ENCODE measurements at places on chromosomes 16 and 17.
A peak's percentile ranks its signal among the peaks of the same experiment; 100 is the strongest.

- no peak for DNase-seq
Observed at GRCh38 chr17:74295625-74296547, 21.9 kb downstream of the DNAI2 start.

GRCh38 chr17:38578229-38579082 lies 27.3 kb downstream of the SRCIN1 start:
- no peak for DNase-seq

DNA sequence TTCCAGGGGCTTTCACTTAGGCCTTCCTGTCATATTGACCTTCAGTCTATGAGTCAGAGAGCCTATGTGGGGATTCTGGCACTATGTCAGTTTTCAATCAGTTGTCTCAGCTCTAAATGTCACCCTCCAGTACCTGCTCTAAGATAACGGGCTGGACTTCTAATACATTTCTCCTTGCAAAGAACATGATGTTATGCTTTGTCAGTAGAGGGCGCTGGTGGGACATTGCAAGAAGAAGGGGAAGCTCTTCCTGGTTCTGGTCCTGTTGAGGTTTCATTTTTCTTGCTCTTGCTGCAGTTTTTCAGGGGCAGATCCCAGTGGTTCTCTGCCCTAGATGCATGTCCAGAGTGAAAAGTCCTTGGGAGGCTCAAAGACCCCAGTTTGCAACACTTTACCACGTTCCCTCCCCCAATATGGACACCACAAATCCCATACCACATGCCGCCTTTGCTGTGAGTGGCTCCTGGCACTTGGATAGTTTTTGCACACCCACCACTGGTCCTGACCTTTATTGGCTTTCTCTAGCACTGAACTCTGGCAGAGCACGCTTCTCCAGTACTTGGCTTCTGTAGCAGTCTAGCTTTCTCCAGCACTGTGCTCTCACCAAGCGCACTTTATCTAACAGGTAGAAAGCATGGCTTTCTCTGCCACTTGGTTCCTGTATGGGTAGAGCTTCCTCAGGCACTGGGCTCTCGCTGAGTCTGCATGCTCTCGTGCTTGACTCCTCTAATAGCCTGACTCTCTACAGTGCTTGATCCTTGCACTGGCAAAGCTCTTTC lies 49.0 kb downstream of the BCL7C start:
- DNase-seq = peak; percentile 85

GRCh38 chr16:83494459-83494858 lies 313.3 kb upstream of the HSBP1 start:
- DNase-seq = no peak

GRCh38 chr17:72430611-72431432 lies 310.0 kb downstream of the SOX9 start:
- DNase-seq = no peak

- no peak for DNase-seq
Observed at GRCh38 chr17:13640551-13640950, 38.8 kb upstream of the HS3ST3A1 start.

DNA sequence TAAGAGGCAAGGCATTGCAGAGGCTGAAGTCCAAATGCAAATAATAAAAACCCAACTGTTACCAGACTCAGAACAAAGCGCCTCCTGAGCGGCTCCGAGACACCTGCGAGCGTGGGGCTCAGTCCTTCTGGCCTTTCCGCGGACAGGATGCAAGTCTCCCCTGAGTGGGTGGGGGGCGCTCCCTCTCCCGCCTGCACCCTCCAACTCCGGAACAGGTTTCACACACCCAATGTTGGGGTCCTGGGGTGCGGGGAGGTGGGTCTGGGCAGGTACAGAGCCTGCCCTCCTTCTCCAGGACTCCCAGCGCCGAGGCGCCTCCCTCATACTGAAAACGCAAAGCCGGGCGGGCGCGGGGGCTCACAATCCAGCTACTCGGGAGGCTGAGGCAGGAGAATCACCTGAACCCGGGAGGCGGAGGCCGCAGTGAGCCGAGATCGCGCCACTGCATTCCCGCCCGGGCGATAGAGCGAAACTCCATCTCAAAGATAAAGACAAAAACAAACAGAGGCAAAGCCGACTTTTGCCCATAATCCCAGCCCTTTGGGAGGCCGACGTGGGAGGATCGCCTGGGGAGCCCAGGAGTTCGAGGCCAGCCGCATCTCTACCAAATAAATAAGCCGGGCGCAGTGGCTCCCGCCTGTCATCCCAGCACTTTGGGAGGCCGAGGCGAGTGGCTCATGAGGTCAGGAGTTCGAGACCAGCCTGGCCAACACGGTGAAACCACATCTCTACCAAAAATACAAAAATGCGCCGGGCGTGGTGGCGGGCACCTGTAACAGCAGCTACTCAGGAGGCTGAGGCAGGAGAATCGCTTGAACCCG lies 893 bp downstream of the GINS2 start:
- DNase-seq = no peak

DNA sequence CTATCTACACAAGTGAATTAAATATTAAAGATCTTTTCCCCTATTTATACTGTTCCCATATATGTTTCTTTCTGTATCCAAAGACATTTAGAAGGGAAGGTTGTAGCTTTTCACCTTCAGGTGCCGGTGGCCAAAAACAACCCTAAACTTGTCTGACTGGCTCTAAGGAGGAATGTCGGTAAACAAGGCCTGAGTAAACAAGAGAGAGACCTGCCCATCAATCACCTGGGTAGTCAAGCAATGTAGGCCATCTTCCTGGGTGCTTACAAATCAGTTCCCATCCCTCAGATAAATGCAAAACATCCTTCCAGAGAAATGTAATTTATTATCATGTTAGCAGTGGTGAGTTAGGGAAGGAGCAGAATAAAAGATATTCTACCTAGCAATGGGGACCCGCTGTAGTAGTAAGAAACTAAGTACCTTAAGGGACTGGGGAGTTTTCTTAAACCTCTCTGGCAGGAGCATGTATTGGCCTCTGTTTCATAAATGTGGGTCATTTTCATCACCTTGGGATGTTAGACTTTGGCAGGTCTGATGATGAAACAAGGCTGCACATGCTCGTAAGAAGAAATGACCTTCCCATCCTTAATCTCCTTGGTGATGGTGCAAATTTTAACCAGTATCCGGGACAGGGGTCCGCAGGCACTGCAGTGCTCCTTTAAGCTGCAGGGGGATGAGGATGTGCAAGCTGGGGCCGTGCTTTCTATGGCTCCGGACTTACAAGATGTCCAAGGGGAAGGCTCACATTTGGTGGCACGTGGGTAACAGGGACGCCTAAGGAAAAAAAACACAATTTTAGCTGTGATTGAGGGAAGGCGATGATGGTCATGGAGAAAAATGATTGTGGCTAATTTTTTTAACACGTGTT lies 8.4 kb downstream of the KRT39 start:
- no peak for DNase-seq

DNA sequence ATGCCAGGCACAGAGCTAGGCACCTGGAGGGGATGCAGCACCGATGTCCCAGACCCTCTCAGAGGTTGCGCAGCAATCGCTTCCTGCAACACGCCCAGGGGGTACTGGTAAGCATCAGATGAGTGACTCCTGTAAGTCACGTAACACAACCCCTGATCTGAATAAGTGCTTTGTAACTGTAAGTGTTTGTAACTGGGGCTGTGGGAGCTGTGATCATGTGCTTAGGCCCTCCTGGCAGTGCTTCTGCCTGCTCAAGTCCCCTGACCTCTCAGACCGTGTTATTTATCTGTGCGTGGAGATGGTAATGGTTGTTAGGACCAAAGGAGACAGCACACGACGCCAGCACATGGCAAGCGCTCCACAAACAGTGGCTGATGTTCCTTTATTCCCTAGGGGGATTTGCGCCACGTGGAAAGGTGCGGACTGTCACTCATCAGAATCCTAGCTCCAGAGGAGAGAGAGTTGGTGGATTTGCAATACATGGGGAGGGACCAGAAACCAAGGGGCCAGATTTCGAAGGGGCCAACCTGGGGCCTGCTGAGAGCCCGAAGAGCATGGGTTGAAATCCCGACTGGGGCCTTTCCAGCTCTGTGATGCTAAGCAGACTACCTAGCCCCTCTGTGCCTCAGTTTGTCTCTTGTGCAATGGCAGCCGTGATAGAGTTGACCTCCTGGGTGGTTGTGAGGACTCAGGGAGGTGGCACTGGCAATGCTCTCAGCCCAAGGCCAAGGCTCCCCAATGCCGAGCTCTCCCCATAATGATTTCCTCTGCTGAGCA lies 151.8 kb downstream of the IRF8 start:
- DNase-seq = no peak

GRCh38 chr17:78694805-78695531 lies 87.1 kb downstream of the CYTH1 start:
- no peak for DNase-seq

DNA sequence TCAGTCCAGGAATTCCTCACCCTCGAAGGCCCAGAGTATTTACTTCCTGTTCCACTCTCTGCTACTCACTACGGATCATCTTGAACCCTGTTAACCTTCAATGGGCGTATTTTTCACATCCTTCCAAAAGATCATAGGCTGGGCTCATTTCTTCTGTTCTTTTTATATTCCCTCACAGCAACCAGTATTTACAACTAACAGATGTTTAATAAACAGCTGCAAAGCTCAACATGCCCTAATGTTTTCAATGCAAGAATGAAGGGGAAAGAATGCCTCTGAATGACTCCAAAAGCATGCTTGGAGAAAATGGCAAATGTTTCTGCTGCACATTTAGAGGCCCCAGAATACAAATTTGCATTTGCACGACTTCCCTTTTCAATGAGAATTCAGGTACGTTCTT lies 174.9 kb downstream of the ZFHX3 start:
- DNase-seq = no peak
